Fibroblast of lung (primary cell): ENCODE measurements at places on chromosomes 11 and 22.

DNA sequence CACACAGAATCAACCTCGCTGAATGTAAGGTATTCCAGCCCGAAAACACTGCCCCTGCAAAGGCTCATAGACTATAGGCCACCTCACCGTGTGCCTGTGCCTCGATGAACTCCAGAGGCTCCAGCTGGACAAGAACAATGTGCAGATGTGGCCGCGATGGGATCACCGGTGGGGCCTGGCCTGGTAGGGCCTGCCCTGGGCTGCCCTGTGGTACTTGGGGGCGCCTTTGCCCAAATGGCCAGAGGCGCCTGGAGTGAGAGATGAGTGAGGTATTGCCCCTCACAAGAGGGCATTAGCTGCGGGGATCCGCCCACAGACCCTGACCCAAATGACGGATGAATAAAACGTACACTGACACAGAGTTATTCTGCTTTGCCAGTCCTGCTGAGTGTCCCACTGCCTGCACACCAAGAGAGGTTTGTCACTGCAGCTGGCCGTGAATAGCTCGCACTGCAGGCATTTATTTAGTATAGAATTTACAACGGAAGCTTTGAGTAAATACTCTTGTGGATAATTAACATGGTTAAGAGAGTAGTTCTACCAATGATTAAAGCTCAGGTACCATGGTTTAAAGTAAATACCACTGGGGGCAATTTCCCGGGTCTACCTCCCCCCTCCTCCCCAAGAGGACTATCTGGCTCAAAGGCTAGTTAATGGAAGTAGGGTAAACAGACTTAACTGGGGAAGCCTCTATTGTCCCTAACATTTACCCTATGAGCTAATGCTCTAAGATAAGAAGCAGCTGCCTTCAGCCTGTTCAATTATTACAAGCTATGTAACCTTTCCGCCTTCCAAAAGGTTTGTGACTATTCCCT, 101.1 kb upstream of the IGLL5 start:
- DNase-seq: no peak

DNA sequence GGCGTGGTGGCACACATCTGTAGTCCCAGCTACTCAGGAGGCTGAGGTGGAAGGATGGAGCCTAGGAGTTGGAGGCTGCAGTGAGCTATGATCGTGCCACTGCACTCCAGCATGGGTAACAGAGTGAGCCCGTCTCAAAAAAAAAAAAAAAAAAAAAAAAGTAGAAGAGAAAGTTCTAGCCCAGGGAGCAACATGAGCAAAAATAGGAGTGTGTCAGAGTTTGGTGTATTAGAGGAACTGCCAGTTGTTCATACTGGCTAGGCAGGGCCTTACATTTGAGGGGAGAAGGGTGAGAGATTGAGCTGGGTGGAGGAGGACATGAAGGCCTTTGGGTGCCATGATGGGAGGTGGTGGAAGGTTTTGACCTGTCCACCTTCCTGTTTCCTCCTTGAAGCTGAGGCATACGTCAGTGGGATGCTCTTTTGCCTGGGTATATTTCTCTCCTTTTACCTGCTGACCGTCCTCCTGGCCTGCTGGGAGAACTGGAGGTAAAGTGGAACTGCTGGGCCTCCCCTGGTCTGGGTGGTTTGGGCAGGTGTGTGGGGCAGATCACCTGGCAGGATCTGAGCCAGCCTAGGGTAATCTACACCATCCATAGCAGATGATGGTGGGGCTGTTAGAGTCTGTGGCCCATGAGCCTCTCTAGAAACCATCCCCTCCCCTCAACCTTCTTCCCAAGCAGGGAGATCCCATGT, 7.3 kb downstream of the SIDT2 start:
- DNase-seq: no peak

DNA sequence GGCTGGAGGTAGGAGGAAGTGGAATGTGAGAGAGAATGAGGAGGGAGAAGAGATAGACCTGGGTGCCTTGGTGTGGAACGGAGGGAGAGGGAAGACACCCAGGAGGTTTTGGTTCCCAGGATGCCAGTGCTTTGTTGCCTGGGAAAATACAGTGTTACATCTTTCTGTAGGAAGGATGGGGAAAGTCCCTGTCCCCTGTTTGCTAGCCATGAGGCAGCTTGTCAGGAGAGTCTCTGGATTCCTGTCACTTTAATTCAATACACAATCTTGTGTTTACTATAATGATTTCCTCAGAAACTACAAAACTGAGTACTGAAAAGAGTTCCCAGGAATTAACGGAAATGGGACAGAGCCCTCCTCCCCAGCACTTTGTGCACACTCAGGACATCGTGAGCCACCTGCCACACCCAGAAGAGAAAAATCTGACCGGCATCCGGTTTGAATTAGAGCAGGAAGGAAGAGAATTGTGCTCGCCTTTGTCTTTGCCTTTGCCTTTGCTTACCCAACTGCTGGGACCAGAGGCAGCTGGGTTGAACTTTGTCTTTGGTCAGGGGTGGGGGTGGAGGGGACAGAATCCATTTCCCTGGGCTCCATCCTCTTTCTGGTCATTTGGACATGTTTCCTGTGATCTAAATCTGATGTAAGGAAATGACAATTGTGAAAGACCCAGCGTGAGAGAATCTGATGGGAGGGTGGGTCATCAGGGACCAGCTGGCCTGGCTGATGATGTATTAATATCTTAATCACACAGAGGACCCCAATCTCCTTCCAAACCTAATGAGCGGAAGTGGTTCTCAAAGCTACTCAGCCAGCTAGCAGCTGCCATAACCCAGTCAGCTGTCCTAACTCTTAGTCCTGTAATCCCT, 1.3 kb upstream of the LIMK2 start:
- no peak for DNase-seq

DNA sequence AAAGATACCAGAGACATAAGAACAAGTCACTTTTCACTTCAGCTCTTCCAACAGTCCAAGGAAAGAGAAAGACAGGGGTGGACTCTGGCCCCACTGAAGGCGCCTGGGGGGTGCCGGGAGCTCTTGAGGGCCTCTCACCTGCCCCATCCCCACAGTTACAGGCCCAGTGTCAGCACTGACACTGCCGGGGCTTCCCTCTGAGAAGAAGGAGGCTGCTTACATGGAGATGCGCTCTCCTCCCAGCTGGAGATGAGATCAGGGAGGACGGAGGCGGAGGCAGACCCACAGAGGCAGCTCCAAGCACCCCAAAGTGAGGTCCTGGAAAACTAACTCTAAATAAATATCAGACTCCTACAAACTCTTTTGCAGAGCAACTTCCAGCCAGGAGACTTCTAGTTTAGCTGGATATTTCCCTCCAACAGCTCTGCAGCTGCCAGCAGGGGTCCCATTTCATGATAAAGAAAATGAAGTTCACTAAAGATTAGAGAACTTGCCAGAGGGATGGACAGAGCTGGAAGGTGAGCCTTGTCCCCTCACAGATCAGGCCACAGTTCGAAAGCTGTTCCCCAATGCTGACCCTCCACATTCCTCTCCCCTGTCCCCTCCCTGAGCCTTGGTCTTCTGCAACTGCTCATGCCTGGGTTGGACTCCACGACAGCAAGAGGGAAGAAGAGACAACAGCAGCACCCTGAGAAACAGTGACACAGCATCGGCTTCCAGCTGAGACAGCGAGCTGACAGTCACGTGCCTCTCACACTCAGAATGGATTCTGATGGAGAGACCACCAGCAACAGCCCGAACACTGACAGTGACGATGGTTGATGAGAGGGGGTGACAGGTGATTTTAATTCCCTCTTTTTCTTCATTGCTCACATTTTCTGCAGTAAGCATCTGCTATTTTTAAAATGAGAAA, 5.8 kb downstream of the CARS1 start:
- DNase-seq: no peak
